ENCODE measurements at places on chromosomes 6 and 20. TPM values are rescaled to one million over a fixed set of nuclear protein-coding genes. Genes with fewer than 3 reads are reported as not detected.

DNA sequence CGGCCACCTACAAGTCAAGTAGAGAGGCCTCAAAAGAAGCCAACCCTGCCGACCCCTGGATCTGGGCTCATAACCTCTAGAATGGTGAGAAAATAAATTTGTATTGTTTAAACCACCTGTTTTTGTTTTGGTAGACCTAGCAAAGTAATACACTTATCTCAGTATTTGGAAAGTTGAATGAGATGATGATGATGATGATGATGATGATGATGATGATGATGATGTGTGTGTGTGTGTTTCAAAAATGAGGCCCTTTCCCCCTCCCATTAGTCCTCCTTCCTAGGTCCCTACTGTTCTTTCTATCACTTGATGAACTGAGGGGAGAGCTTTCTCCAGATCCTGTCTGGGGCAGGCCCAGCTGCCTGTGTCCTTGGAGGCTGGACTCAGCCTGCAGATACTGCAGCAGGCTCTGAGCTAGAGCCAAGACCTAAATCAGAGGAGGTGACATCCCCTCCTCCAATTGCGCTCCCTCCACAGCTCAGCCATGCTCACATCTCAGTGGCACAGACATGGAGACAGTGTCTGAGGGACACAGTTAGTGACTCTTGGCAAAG lies 120.1 kb downstream of the LRFN2 start:
- no peak for DNase-seq
- no peaks in the 10 kb centered on the region for H3K27me3 ChIP-seq
- H3K4me1 ChIP-seq, result peaks cover 6% of the 10 kb centered on the region
- no peak overlapping the region for H3K4me3 ChIP-seq

DNA sequence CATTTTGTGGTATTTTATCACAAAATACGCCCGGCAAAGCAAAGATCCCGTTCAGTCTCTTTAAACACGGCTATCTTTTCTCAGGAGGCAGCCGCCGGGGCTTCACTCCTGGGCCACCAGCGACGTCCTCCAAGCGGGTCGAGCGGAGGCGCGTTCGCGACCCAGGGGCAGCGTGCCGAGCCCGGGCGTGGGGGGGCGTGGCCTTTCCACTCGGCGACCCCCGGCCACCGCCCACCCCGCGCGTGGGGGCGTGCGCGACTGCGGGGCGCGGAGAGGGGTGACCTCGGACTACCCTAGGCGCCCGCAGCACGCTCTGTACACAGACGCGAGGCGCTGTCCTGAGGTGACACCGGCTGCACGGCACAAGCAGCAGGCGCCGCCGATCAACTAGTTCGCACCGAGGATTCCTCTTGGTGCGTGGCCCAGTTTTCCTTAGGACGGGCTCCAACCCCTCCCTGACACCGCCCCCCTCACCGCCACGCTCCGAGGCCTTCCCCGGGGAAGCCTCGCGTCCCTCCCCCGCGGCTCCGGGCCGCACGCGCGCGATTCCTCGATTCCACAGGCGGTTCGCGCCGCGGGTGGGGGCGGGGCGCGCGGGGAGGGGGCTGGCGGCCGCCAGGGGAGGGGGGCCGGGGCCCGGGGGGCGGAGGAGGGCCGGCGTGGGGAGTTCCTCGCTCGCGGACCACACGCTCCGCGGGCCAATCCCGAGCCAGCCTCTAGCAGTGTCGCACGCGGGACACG lies 1.1 kb upstream of the JARID2 start:
- H3K27ac ChIP-seq, result peak overlapping the region; percentile 95
- H3K4me1 ChIP-seq, result peaks cover 16% of the 10 kb centered on the region
- peak; percentile 80 for DNase-seq
- no peaks in the 10 kb centered on the region for H3K36me3 ChIP-seq
- no peaks in the 10 kb centered on the region for H3K27me3 ChIP-seq

LTB gene
- total RNA-seq, result not detected

DNA sequence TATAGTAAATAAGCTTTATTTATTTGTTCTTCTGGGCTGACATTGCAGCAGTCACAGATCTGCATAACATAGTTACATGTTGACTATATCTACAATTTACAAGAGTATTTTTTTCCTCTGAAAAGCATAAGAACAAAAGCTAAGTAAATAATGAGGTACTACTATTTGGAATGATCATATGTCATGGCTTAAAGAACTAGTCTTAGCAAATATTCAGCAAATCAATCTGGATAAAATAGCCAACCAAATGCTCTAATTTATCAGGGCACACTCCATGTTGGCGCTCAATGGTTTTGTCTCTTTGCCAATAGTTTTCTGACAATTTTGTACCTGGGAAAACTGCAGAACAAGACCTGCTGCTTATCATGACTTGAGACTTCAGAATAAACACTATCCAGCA lies 233.4 kb upstream of the RIN2 start:
- no peak overlapping the region for H3K27ac ChIP-seq
- no peak for DNase-seq
- no peak overlapping the region for H3K4me3 ChIP-seq

DNA sequence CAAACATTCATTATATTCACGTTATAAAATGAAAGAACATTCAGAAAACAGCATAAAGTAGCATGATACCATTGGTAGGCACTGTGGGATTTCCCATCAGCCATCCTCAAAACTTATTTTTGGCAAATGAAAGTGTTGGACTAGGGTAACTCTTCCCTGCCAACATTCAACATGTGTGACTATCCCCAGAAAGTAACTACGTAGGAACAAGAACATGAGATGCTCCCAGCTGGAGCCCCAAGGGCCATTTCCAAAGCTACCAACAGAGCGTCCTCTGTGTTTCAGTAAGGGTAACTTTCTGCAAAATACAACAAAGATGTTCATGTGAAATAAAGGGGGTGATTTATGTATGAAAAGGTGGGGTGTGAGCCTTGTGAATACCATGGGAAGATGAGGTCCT lies 28.4 kb upstream of the PTPN1 start:
- no peaks in the 10 kb centered on the region for H3K27me3 ChIP-seq
- H3K27ac ChIP-seq, result no peak overlapping the region
- H3K4me3 ChIP-seq, result no peak overlapping the region

NFATC2 gene
- 7.6 TPM for total RNA-seq

Measured in body of pancreas (tissue), 4 donors.